ENCODE measurements at places on chromosomes 5 and 9.
A peak's percentile ranks its signal among the peaks of the same experiment; 100 is the strongest.

DNA sequence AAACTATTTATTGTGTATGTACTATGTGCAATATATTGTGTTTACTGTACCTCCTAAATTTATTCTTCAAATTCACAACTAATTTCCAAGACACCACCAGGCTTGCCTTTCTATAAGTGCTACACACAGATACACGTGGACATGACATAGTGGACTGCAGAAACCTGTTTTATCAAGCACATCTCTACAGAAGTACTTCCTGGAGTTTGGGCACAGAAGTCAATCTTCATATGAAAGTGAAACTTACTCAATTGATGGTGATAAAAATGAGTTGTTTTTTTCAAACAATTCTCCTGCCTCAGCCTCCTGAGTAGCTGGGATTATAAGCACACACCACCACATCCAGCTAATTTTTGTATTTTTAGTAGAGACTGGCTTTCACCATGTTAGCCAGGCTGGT, 57.6 kb downstream of the NLN start:
- DNase-seq = no peak

GRCh38 chr9:120936011-120936763, 9.6 kb upstream of the TRAF1 start:
- DNase-seq = peak; percentile 90

- no peak for DNase-seq
Measured at GRCh38 chr5:114412510-114413171, 50.8 kb downstream of the KCNN2 start.

DNA sequence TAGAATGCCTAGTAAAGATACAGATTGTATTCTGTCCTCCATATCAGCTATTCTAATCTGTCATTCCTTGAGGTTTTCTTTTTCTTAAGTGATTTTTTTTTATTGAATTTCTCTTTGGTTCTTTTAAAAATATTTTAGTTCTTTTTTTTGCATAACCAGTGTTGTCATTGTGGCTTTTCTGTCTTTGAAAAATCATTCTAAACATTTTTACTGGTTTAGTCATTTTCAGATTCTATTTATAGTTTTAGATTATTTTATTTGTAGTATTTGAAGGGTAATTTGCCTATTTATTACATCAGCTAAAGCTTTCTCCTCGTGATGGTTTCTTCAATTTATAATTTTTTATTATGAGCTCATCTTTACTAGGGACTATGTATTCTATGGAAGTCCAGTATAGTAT, 78.1 kb downstream of the NDUFAF2 start:
- DNase-seq = no peak

GRCh38 chr5:76403766-76404222, 709 bp downstream of the IQGAP2 start:
- DNase-seq = peak; percentile 42

- no peak for DNase-seq
Measured at GRCh38 chr5:153099328-153099727, 391.1 kb upstream of the GRIA1 start.

- no peak for DNase-seq
Measured at GRCh38 chr5:173614591-173614990, 1.9 kb downstream of the BOD1 start.

- DNase-seq = no peak
Measured at GRCh38 chr9:8419596-8420275, 620.2 kb upstream of the DMAC1 start.

DNA sequence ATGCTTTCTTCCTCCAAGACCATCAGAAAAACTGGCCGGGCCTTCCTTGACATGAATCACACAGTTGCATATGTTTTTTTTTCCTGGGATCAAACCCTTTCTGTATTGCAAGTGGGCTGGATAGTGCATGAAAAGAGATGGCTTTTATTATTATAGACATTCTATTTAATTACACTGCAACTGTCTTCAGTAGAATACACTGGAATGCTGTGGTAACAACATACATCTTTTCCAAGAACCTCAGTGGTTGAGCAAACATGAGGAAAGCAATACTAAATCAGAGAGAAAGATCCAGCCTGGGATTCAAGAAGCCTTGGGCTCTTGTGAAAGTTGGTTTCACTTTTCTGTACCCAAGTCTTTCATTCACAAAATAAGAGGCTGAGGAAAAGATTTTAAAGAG, 193.0 kb downstream of the DMAC1 start:
- DNase-seq = no peak

DNA sequence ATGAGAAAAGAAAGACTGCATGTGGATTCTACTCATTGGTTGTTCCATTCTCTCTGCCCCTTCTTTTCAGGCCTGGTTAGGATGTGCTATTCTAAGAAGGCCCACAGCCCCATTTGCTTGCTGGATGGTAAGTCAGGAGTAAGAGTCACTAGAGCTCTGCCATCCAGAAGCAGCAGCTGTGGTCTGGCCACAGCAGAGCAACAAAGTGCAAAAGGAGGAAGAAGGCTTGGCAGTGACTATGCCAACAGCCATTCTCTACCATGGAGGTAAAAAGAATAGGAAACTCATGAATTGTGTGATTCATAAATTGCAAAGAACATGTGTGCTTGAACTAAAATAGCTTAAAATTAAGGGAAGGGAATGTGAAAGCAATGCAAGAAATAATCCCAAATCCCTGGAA, 20.9 kb downstream of the KLHL3 start:
- no peak for DNase-seq

DNA sequence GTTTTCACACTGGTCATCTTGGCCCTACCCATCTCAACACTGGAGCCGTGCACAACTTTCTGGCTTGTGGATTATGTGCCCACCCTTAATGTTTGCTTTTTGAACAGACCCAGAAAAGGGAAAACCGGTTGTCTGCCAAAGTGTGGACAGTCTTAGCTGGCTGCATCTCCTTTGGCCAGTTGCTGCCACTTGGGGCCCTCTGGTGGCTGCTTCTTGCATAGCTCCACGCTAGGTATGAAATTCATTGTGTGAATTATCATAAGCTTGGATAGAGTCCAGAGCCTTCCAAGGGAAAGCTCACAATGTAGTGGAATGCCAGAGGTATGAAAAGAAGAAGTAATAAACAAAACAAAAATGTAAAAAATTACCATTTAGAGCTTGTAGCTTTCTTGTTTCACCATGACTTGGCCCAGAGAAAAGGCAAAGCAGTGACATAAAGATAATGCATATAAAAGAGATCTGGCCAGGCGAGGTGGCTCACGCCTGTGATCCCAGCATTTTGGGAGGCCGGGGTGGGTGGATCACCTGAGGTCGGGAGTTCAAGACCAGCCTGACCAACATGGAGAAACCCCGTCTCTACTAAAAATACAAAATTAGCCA, 12.5 kb upstream of the SLC36A3 start:
- DNase-seq = peak; percentile 51

DNA sequence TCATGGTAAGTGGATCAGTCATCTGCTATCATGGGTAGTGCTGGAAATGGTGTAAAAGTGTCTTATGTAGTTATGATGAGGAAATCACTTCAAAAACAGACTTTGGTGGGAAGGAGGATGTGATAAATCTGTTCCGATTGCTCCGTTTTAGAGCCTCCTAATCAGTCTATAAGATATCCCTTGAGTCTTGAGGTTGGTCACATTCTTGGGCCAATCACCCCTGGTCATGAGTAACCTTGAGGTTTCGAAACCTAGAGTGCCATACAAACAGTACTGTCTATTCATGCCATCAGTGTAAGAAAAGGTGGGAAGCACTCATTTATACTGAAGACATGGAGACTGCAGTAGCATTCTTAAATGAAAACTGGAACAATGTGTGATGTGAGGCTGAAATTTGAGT, 45.8 kb downstream of the LRRTM2 start:
- DNase-seq = no peak

- no peak for DNase-seq
Measured at GRCh38 chr9:93198117-93198837, 14.3 kb downstream of the WNK2 start.

DNA sequence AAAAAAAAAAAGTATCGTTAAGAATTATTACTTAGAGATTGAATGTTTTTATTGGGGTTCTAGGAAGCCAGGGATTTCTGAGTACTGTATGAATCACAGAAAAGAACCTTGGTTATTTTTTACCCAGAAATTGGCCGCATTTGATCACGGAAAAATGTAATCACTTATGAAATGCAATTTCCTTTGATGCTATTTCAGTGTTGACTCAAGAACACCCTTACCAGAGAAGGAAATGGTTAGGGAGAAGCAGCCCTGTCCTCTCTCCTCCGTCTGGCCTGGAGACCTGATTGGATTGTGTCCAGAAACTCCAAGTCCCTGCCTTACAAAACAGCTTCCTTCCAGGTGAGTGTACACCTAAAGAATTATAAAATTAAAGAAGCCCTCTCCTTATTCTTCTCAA, 116.7 kb downstream of the MED10 start:
- no peak for DNase-seq

- DNase-seq = no peak
Measured at GRCh38 chr5:137478043-137478442, 21.1 kb downstream of the SPOCK1 start.

GRCh38 chr5:1386274-1386717, 41.4 kb upstream of the CLPTM1L start:
- peak; percentile 70 for DNase-seq

DNA sequence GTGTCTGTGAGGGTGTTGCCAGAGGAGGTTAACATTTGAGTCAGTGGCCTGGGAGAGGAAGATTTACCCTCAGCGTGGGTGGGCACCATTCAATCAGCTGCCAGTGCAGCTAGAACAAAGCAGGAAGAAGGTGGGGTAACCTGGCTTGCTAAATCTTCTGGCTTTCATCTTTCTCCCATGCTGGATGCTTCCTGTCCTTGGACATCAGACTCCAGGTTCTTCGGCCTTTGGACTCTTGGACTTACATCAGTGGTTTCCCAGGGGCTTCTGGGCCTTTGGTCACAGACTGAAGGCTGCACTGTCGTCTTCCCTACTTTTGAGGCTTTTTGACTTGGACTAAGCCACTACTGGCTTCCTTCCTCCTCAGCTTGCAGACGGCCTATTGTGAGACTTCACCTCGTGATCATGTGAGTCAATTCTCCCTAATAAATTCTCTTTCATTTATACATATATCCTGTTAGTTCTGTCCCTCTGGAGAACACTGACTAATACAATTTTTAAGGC, 38.1 kb downstream of the PBX3 start:
- DNase-seq = no peak

DNA sequence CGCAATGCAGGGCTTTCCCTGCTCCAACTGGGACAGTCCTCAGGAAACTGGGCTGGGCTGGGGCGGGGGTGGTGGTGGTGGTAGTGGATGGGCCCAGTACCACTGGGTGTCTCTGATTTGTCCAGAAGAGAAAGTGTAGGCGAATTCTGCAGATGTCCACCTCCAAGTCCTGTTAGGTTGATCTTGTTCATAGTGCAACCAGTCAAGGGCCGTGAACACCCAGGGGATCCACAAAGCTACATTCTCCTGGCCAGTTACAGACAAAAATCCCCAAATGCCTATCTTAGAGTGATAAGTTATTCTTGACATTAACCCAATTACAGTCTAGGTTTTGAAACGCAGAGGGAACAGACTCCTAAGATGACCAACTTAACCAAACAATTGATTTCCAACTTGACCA, 97.5 kb upstream of the SHB start:
- DNase-seq = no peak

DNA sequence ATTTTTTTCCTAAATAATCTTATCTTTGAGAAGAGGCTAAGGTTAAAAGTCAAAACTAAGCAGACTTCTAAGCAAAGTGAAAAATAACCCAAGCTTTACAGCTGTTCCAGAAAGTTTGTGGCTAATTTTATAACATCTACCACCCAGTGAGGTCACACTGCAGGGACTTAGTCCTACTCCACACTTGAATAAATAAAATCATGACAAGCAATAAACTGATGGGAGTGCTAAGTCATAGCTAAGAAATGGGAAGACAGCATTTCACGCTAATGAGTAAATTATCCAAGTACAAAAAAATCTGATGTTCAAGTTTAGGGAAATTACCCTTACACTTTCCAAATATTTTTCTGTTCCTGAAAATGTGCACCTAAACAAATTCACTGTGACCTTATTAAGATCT, 47.7 kb downstream of the ZNF608 start:
- no peak for DNase-seq

GRCh38 chr9:69768101-69768500, 8.3 kb upstream of the PTAR1 start:
- DNase-seq = no peak

- no peak for DNase-seq
Measured at GRCh38 chr5:125700380-125700861, 722.8 kb upstream of the GRAMD2B start.

DNA sequence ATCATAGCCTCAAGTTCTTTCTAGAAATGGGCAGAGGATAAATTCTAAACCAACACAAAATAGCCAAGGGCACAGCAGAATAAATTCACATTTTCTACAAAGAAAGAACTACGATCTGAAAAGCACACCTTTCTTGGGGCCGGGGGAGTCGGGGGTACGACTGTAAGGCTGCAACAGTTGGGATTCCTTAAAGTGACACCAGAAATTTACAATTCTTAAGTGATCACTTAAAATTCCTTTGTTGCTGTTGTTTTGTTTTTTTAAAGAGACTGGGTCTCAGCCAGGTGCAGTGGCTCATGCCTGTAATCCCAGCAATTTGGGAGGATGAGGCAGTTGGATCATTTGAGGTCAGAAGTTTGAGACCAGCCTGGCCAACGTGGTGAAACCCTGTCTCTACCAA, 95.8 kb downstream of the CDK5RAP2 start:
- no peak for DNase-seq

DNA sequence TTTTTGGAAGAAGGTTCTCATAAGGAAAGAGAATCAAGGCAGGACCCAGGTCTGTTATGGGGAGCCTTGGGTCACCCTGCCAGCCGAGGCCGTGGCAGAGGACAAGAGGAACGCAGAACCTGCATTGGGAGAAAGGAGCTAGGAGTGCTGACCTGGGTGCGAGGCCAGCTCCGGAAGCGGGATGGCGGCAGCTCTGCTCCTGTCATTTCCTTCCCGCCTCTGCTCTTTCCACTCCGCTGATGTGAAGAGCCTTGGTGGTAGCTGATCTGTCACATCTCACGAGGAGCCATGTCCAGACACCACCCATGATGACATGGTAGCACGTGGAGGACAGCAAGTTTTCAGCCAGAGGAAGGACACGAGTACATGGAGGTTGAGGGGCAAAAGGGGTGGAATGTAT, 109.5 kb upstream of the COL5A1 start:
- DNase-seq = no peak

- DNase-seq = peak; percentile 21
Measured at GRCh38 chr5:55868846-55869245, 17.7 kb downstream of the IL31RA start.

DNA sequence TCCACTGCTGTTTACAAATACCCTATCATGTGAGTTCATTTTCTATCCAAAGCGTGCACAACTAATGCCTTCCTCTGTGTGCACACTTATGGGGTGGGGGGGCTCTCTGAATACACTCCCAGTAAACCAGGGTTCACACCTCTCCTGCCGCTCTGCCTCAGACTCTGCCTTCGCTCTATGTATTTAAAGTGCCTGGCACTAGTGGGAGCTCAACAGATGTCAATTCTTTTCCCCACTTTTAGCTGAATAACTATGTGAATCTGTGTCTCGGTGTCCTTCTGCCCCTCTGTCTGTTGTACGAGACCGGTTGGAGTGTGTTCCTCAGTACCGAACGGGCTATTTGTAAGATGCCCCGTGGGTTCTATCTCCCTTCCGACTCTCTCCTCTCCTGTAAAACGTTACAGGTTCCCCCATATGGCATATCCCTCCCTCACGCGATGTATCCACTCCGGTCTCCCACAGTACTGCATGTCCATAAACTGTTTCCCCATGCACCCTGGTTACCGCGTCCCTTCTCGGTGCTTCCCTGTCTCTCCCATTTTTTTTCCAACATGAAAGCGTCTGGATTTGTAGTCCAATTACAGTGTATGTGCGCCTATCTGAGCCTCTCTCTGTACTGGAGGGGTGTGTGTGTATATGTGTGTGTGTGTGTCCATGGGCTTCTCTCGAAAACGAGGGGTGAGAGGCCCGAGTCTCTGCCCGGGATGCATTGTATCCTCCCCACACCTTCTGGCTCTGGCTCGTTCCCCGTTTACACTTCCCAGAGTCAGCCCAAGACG, 1.6 kb downstream of the ELL2 start:
- DNase-seq = no peak

Measured in 8988T (cell line).